Stimulated activated CD8-positive, alpha-beta memory T cell treated with anti-CD3 and anti-CD28 coated beads, Interleukin-2, amount 100 ng/mL, for 1 hour (primary cell): ENCODE measurements at places on chromosomes 16 and 17.

- no peak for DNase-seq
These were observed 32.5 kb downstream of the BAIAP2 start for GRCh38 chr17:81067391-81067811.

GRCh38 chr17:57949649-57950048, 5.6 kb downstream of the CUEDC1 start:
- DNase-seq = no peak

GRCh38 chr17:29582772-29583171, 6.7 kb downstream of the GIT1 start:
- DNase-seq = no peak

- DNase-seq = no peak
These were observed 77.4 kb upstream of the CCL2 start for GRCh38 chr17:34177642-34178041.

GRCh38 chr17:82112914-82113311, 14.9 kb upstream of the FASN start:
- DNase-seq = no peak
